ENCODE measurements at places on chromosomes 7 and 10. TPM values are rescaled to one million over a fixed set of nuclear protein-coding genes. Genes with fewer than 3 reads are reported as not detected.

DNA sequence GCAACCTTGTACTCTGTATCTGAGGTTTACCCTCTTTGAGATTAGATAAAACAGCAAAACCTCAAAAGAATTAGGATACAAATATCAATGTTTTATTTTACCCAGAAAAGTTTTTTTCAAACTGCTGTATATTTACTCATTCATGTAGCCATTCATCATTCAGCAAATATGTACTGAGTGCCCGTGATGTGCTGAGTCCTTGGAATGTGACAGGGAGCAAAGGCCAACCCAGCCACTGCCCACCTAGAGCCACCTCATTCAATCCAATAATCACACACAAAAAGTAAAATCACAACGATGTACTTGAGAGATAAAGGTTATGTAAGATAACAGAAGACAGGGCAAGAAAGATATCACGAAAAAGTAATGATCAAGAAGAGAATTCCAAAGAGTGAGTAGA, 187.4 kb downstream of the CDCA7L start:
- no peak overlapping the region for H3K27ac ChIP-seq
- no peak for DNase-seq
- H3K4me1 ChIP-seq: no peaks in the 10 kb centered on the region
- H3K36me3 ChIP-seq: no peaks in the 10 kb centered on the region
- H3K4me3 ChIP-seq: no peak overlapping the region
- no peaks in the 10 kb centered on the region for H3K27me3 ChIP-seq

DNA sequence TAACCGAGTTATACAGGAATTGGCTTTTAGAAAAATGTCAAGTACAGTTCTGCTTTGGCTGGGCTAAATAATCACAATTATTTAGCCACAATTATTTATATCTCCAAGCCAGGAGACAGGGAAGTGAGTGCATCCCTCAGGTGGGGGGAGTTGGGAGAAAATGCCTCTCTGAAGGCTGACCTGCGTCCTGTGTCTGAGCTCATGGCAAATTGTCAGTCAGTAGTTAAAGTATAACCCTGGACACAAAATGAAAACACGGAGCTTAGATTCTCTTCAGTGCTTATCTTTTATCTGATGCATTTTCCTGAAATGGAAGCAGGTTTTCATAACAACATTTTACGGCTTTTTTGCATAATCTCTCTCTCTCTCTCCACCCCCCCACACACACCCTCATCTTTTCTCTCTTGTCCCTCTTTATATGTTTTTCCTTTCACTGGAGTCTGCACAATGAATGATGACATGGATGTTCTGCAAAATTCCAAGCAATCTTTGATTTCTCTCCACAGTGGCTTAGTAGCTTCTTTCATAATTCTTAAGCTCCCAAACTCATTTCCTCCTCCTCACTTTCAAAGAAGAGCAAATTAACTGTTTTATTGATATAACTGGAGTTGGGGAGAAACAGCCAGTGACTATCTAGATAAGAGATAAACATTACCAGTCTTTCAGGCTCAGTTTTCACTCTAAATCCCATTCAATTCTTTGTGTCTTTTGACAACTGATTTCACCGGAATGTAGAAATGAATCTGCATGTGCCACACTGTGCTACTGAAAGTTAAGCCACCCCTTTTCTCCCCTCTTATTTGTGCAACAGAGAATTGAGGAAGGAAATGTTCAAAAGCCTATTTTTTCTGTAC, 521.4 kb upstream of the GHITM start:
- no peaks in the 10 kb centered on the region for H3K36me3 ChIP-seq
- no peak overlapping the region for H3K4me3 ChIP-seq
- no peaks in the 10 kb centered on the region for H3K27me3 ChIP-seq
- no peak overlapping the region for H3K27ac ChIP-seq

DNA sequence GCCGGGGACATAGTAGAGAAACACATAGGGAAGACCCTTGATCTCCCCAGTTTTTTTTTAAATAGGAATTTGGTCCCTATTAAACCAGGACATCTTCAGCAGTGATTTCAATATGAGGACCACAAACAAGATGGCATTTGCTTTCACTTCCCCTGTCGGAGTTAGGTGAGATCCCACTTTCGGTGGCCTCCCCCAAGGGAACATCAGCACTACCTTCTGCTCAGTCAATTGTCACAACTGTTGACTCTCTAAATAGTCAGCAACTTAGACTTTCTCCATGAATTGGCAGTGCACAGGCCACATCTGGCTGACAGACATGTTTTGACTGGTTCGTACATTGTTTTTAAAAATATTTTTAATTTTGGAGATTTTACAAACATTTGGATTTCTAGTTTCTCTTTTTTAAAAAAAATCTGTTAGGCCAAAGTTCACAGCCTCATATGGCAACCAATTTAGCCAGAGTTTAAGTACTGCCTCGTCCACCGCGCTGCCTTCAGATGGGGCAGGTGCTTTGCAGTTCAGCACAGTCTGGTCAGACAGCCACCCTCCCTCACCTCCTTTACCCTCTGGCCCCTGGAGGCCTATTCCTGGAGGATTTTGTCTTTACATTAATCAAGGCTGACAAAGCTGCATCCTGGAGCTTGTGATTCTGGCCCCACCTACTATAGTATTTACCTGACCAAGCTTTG, 139.2 kb upstream of the PRR15 start:
- H3K36me3 ChIP-seq: no peaks in the 10 kb centered on the region
- DNase-seq: no peak
- no peaks in the 10 kb centered on the region for H3K27me3 ChIP-seq
- H3K4me3 ChIP-seq: no peak overlapping the region

DNA sequence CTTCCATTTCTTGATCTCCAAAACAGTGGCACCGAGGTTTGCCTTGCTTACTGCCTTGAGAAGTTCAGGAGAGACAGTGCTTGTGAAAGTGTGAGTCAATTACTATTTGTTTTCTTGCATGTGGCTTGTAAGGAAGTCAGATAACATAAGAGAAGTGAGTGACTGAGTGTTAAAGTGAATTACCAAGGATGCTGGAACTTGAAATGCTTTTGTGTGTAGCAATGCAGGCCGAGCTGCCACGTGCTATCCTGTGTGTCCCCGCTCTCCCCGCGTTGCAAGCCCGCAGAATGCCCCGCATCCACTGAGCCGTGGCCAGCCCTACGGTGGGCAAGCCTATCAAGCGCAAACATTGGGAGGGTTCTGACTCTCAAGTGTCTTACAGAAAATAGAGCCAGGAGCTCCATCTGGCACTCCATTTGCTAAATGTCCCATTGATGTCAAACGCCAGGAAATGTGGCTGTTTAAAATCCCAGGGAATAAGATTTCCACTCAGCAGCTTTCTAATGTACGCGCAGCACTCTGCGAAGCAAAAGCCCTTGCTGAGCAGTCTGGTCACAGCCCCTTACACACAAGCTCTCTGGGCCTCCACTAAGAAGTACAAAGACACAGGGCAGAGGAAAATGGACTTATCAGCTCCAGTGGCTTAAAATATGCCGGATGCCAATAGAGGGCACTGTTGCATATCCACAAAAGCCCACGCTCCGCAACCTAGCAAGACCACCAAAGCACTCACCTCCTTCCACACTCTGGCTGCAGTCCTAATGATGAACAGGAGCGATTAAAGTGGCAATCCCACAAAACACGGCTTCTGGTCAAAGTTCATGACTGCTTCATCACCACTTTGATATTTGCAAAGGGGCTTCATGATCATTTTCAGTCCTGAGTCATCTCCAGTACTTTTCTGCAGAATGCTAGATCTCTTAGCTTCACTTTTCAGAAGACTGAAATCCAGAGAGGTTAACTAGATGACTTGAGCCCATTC, 158.0 kb upstream of the ITGB1 start:
- H3K4me1 ChIP-seq: no peaks in the 10 kb centered on the region
- H3K4me3 ChIP-seq: no peak overlapping the region
- H3K27me3 ChIP-seq: no peaks in the 10 kb centered on the region
- no peak overlapping the region for H3K27ac ChIP-seq
- DNase-seq: no peak
- no peaks in the 10 kb centered on the region for H3K36me3 ChIP-seq

DNA sequence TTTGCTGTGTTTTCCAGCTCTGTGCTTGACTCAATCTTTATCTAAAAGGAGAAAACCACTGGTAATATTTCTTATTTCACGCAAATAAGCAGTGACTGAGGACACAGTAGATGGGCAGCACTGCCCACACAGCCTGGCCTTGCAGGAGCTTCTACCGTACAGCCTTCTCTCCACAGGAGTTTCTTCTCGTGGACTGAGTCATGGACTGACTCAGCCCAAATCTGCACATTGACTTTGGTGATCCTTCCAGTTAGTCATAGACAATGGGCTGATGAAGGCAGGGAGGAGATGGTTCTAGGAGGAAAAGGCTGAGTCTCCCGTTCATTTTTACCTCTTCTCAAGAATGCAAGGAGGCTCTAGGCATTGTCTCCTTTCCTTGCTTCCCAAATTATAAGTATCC, 200.7 kb downstream of the RAPGEF5 start:
- H3K4me1 ChIP-seq: no peaks in the 10 kb centered on the region
- no peak for DNase-seq
- H3K36me3 ChIP-seq: no peaks in the 10 kb centered on the region
- no peak overlapping the region for H3K27ac ChIP-seq
- no peaks in the 10 kb centered on the region for H3K27me3 ChIP-seq

GRCh38 chr10:3612183-3613001, 172.6 kb downstream of the KLF6 start:
- DNase-seq: no peak
- H3K4me1 ChIP-seq: no peaks in the 10 kb centered on the region
- no peak overlapping the region for H3K4me3 ChIP-seq
- no peaks in the 10 kb centered on the region for H3K36me3 ChIP-seq

GRCh38 chr10:99758211-99758891, 24.1 kb upstream of the ABCC2 start:
- no peak overlapping the region for H3K4me3 ChIP-seq
- no peak overlapping the region for H3K27ac ChIP-seq
- peaks cover 41% of the 10 kb centered on the region for H3K36me3 ChIP-seq
- DNase-seq: no peak

DNA sequence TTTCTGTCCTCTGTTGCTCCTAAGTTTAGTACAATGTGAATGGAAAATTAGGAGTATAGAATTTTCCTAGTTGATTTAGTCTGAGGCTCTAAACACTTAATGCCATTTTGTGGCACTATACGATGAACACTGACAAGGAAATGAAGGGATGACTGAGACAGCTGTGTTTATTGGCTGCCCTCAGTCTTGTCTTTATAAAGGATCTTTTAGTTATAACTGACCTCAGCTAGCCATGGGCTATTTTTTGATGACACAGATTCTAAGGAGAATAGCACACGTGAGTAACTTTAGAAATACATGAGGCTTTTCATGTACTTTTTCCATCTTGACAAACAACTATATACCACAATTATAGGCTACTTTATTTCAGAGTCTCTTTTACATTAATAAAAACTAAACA, 113.7 kb downstream of the PRKG1 start:
- H3K27me3 ChIP-seq: no peaks in the 10 kb centered on the region
- DNase-seq: no peak

DNA sequence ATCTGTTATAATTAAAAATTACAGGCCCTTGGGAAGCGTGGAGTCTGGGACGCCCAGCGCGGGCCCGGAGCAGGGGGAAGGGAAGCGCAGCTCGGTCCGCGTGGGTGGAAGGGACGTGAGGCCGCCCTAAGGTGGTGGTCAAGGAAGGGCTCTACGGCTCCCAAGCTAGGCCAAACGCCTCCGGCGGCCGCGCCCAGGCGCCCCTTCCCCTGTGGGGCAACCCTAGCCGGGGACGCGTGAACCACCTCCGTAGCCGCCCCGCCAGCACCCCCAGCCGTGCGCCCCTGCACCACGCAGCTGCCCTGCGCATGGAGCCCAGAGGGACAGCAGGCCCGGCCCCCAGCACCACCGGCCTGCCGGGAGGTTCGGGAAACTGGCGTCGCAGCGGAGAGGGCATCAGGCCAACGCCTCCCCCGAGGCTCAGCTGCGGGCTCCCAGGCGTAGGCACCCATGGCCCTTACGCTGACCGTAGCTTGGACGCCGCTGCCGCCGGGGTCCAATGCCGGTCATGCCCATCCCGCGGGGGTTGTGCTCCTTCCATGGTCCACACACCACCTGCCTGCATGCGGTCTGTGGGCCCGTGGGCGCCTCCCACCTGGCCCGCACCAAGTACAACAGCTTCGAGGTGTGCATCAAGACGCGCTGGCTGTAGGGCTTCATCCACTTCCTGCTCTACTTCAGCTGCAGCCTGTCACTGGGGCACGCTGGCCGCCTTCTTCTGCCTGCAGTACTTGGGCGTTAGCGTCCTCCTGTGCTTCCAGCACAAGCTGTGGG, 166.7 kb downstream of the SEPTIN7 start:
- no peaks in the 10 kb centered on the region for H3K36me3 ChIP-seq
- peaks cover 4% of the 10 kb centered on the region for H3K27me3 ChIP-seq
- H3K4me3 ChIP-seq: no peak overlapping the region

- H3K4me1 ChIP-seq: peaks cover 19% of the 10 kb centered on the region
- no peaks in the 10 kb centered on the region for H3K36me3 ChIP-seq
- H3K27ac ChIP-seq: peak overlapping the region; percentile 88
- peak overlapping the region; percentile 65 for H3K4me3 ChIP-seq
Observed at GRCh38 chr10:74151879-74152722, 1.1 kb downstream of the ADK start.

- DNase-seq: no peak
- no peaks in the 10 kb centered on the region for H3K27me3 ChIP-seq
- H3K27ac ChIP-seq: no peak overlapping the region
- peak overlapping the region; percentile 14 for H3K4me3 ChIP-seq
Observed at GRCh38 chr7:100476903-100477870, 1.8 kb downstream of the TSC22D4 start.

DNA sequence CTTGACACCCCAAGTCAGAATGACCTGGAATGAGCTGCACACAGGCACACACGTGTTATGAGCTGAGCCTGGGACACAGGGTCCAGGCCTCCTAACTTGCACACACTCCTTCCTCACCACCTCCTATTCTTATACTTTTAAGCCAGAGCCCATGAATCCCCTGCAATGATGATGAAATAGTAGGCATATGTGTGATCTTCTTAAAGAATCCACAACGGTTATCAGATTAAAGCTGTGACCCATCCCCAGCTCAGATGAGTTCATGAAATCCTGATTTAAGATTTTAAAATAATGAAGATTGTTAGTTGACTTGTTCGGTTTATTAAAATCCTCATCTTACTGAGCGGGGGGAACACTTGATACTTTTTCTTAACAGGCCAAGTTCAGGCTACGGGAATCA, 38.6 kb downstream of the PITRM1 start:
- no peak for DNase-seq
- H3K4me1 ChIP-seq: no peaks in the 10 kb centered on the region
- no peaks in the 10 kb centered on the region for H3K36me3 ChIP-seq
- no peaks in the 10 kb centered on the region for H3K27me3 ChIP-seq
- H3K4me3 ChIP-seq: no peak overlapping the region

GRCh38 chr10:86315549-86315942, 51.0 kb downstream of the GRID1 start:
- no peak overlapping the region for H3K27ac ChIP-seq
- no peaks in the 10 kb centered on the region for H3K4me1 ChIP-seq
- H3K36me3 ChIP-seq: no peaks in the 10 kb centered on the region
- no peaks in the 10 kb centered on the region for H3K27me3 ChIP-seq
- H3K4me3 ChIP-seq: no peak overlapping the region

SFXN2 gene
- polyA plus RNA-seq: 9.0 TPM

ORC5 gene
- 6.7 TPM for polyA plus RNA-seq

OR2A2 gene
- polyA plus RNA-seq: not detected

SH2D4B gene
- polyA plus RNA-seq: 0.02 TPM

BHLHA15 gene
- 32.5 TPM for polyA plus RNA-seq

MCU gene
- 7.8 TPM for polyA plus RNA-seq

TMEM196 gene
- polyA plus RNA-seq: 1.3 TPM

GRID1 gene
- 0.15 TPM for polyA plus RNA-seq

ADAMTS14 gene
- polyA plus RNA-seq: 0.12 TPM

Measured in pancreas (tissue), 10 donors.